Right ventricle myocardium inferior (tissue), 1 donor: ENCODE measurements at places on chromosomes 2 and 18.

DNA sequence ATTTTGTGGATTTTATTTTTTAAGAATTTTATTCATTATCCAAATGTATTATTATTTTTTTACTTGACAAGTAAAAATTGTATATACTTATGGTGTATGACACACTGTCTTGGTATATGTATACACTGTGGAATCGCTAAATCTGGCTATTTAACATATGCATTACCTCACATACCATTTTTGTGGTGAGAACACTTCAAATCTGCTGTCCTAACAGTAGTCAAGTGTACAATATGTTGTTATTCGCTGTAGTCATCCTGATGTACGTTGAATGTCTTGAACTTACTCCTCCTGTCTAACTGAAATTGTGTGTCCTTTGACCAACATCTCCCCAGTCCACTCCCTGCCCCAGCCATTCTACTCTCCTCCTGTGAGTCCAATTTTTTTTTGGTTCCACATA, 153.2 kb upstream of the PTPRM start:
- no peak for DNase-seq

- no peak for DNase-seq
These were observed 11.6 kb upstream of the APOB start for GRCh38 chr2:21055451-21055850.

DNA sequence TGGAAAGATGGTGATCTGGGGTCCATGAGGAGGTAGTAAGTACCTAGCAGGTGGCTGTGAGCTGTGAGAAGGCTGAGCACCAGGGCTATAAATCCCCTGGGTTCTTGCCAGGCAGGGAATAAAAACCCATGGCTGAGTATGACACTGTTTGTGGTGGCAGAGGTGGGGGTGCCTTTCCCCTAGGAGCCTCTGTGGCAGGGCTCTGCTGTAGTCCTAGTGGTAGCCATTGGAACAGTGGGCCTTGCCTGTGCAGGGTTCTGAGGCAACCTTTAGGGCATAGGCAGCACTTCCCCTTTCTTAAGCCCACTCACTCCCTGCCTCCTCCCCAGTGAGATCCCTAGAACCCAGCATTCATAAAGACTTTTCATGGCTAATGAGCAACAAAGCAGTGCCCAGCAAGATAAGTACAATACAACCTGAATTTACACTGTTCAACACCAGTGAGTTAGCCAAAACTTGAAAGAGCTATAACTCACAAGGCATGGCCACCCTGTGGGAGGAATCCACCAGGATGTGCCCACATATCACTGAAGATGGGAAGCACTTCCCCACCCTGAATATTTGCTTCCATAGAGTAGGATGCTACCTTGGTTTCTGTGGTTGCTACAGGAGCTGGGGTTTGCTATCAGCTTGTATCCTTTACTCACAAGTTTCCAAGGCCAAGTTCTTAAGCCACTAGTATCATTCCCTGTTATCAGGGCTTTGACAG, 100.9 kb upstream of the NEUROD1 start:
- DNase-seq: no peak

DNA sequence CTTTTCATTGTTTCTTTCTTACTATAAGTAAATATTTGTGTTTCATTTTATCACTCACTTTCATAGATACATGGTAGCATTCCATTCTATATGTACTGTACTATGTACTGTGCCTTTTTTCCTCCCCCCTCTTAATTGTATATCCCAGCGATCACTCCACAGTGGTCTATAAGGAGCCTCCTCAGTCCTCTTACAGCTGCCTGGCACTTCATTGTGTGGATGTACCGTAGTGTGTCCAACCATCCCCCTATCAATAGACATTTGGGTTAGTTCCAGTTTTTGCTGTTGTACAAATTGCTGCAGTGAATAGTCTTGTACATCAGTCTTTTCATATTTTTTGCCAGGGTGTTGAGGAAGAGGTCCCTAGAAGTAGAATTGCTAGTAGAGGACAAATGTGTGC, 21.4 kb upstream of the DRC1 start:
- no peak for DNase-seq

GRCh38 chr2:196130039-196130825, 41.1 kb downstream of the STK17B start:
- no peak for DNase-seq

- DNase-seq: no peak
These were observed 332.8 kb upstream of the MAP2 start for GRCh38 chr2:209091056-209091455.

DNA sequence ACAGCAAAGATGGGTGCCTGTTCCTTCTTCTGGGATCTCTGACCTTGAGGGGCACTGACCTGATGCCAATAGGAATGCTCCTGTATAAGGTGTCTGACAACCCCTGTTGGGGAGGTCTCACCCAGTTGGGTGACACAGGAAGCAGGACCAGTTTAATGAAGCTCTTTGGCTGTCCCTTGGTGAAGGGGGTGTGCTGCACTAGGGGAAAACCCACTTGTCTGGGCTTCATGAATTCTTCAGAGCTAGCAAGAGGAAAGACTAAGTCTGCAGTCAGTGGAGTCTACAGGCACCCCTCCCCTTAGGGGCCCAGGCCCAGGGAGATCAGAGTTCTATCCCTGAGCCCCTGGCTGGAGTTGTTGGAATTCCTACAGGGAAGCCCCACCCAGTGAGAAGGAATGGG, 550.8 kb upstream of the CHAC2 start:
- DNase-seq: no peak

DNA sequence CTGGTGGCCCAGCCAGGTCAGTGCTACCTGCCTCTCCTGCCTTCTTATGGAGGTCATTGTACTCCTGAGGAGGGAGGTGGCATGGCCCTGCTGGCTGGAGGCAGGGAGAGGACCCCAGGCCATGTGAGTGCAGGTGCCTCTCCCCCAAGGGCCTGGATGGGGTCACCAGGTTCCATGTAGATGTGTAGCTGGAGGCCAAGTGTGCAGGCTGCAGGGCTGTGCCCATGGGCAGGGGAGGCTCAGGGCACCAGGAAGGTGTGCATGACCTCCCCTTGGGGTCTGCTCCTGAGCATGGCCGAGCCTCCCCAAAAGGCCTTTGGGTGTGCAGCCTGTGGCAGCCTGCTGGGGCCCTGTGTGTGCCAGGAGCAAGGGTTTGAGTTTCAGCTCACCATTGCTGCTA, 128.1 kb upstream of the HDAC4 start:
- no peak for DNase-seq
